ENCODE measurements at places on chromosomes 1 and 21.
A peak's percentile ranks its signal among the peaks of the same experiment; 100 is the strongest.

DNA sequence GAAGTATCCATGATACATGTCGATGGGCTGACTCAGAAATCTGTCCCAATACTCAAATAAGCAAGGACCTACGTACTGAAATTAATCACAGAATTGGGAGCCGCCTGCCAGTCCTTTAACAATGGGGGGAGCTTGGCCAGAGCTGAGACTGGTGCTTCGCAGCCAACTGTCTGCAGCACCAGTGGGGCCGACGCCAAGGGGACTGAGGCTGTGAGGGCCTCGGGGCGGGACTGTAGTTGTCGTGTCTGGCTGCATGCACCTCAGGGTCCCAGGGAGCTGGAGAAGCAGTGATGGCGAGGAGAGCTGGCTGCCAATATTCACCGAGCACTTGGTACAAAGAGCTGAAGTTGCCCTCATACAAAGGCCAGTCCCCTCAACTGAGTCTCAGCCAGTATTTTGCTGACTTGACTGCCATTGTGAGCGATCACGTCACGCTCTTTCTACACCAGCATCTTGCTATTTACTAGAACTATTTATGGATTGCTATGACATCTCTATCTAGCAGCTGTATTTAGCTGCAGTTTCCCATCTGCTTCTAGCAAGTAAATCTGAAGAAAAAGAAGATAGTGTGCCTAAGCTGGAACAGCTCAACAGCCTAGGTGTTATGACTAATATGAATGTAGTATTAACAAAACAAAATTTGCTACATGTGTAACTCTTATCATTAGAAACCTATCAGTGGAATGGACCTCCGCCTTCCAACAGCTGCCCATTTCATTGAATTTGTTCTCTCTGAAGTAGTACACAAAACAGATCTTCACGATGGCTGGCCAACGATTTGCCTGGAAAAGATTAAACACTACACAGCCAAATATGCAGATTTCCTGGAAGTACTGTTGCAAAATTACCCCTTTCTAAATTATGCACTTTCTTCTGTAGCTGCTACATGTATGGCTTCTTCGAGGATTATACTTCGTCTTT is 29.1 kb downstream of the EVI5 start:
- H3K36me3 ChIP-seq: no peaks in the 10 kb centered on the region
- DNase-seq: no peak
- peaks cover 34% of the 10 kb centered on the region for H3K27me3 ChIP-seq
- no peak overlapping the region for H3K27ac ChIP-seq

DNA sequence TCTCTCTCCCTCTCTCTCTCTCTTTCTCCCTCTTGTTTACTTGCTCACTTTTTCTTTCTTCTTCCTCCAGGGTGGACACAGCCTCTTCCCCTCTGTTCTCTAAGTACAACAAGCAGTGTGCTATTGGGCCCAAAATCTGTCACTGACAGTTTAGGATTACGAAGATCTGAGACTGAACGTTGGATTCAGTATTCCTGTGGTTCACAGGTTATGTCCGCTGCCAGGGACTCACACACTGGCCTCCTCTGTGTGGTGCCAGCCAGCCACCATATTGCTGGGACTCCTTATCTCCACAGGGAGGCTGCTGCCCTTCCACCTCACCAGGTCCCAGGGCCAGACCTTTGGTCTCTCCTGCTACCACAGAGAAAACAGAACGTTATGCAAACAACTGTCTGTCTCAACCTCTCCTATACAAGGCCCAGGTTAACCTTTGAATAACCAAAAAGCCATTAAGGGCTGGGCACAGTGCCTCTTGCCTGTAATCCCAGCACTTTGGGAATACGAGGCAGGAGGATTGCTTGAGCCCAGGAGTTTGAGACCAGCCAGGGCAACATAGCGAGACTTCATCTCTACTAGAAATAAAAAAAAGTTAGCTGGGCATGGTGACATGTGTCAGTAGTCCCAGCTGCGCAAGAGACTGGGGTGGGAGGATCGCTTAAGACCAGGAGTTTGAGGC is 171.9 kb upstream of the RAB4A start:
- peaks cover 4% of the 10 kb centered on the region for H3K36me3 ChIP-seq
- peaks cover 2% of the 10 kb centered on the region for H3K4me1 ChIP-seq
- DNase-seq: no peak
- no peaks in the 10 kb centered on the region for H3K27me3 ChIP-seq

GRCh38 chr1:50936321-50936720 is 23.7 kb downstream of the FAF1 start:
- H3K36me3 ChIP-seq: peaks cover 6% of the 10 kb centered on the region
- no peak overlapping the region for H3K4me3 ChIP-seq
- H3K4me1 ChIP-seq: peaks cover 24% of the 10 kb centered on the region
- DNase-seq: no peak

GRCh38 chr1:119347858-119348257 is 20.7 kb upstream of the HAO2 start:
- H3K27me3 ChIP-seq: no peaks in the 10 kb centered on the region
- H3K4me1 ChIP-seq: no peaks in the 10 kb centered on the region
- no peaks in the 10 kb centered on the region for H3K36me3 ChIP-seq
- DNase-seq: no peak

GRCh38 chr1:148309940-148310500 is 157.9 kb upstream of the NBPF11 start:
- no peak overlapping the region for H3K27ac ChIP-seq
- H3K27me3 ChIP-seq: peaks cover 63% of the 10 kb centered on the region
- DNase-seq: no peak
- H3K4me3 ChIP-seq: no peak overlapping the region

GRCh38 chr1:178434899-178435435 is 61.8 kb downstream of the CLEC20A start:
- H3K27ac ChIP-seq: no peak overlapping the region
- no peaks in the 10 kb centered on the region for H3K27me3 ChIP-seq
- H3K4me3 ChIP-seq: no peak overlapping the region
- DNase-seq: no peak
- H3K4me1 ChIP-seq: no peaks in the 10 kb centered on the region

- no peaks in the 10 kb centered on the region for H3K27me3 ChIP-seq
- DNase-seq: no peak
- H3K4me3 ChIP-seq: no peak overlapping the region
- no peaks in the 10 kb centered on the region for H3K36me3 ChIP-seq
- peak overlapping the region; percentile 58 for H3K27ac ChIP-seq
These were observed 195.2 kb downstream of the TOMM20 start for GRCh38 chr1:234933475-234933874.

DNA sequence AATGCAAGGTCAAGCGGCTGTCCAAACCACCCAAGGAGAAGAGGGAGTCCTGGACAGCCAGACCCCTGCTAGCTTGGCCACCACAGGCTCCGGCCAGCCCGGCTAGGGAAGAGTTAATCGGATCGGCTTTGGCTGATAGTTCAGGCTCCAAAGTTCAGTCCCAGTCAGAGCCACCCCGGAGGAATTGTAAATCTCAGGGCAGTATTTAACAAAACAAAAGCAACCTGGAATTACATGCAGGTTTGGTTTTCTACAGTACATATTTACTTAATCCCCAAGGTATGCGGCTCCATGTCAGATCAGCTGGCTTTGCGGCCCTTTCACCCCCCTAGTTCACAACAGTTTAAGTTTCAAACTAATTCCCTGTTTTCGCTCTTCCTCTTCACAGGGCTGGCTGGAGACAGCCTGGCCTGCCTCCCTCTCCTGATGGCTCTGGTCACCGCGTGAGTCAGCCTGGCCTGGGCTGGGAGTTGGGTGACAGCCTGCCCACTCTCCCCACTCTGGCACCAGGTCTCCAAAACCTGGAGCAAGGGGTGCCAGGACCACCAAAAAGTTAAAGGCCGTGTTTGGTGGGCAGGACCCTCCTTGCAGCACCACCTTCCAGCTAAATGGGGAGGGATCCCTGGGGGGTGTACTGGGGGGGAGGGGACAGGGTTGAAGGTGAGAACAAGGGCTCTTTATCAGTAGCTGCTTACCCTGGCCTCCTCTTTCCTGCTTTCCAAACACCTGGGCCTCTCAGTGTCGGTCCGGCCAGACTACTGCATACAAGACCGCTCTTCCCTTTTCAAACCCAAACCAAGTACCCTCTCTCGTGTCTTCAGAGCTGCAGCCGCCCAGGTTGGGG is 1.9 kb downstream of the DHRS3 start:
- peak overlapping the region; percentile 98 for H3K27ac ChIP-seq
- DNase-seq: no peak
- H3K36me3 ChIP-seq: peaks cover 40% of the 10 kb centered on the region
- peak overlapping the region; percentile 98 for H3K4me3 ChIP-seq
- peaks cover 72% of the 10 kb centered on the region for H3K4me1 ChIP-seq

DNA sequence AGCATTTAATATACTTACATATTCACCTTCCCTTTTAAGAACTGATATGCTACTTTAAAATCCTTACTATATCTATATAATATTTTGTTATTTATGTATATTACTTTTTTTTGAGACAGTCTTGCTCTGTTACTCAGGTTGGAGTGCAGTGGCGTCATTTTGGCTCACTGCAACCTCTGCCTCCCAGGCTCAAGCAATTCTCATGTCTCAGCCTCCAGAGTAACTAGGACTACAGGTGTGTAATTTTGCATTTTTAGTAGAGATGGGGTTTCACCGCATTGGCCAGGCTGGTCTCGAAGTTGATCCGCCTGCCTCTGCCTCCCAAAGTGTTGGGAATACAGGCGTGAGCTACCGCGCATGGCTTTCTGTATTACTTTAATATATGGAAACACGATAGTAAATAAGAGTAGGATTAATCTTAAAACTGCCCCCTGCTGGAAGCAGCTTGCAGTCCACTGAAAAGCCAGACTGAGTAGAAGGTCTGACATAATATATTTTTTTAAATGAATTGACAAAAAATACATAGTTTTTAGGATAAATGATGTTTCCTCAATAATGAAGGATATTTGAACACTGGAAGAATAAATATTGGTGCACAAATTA is 24.4 kb downstream of the RCAN3 start:
- peak; percentile 42 for DNase-seq
- peaks cover 20% of the 10 kb centered on the region for H3K36me3 ChIP-seq
- no peak overlapping the region for H3K4me3 ChIP-seq
- no peak overlapping the region for H3K27ac ChIP-seq
- no peaks in the 10 kb centered on the region for H3K27me3 ChIP-seq
- peaks cover 13% of the 10 kb centered on the region for H3K4me1 ChIP-seq

DNA sequence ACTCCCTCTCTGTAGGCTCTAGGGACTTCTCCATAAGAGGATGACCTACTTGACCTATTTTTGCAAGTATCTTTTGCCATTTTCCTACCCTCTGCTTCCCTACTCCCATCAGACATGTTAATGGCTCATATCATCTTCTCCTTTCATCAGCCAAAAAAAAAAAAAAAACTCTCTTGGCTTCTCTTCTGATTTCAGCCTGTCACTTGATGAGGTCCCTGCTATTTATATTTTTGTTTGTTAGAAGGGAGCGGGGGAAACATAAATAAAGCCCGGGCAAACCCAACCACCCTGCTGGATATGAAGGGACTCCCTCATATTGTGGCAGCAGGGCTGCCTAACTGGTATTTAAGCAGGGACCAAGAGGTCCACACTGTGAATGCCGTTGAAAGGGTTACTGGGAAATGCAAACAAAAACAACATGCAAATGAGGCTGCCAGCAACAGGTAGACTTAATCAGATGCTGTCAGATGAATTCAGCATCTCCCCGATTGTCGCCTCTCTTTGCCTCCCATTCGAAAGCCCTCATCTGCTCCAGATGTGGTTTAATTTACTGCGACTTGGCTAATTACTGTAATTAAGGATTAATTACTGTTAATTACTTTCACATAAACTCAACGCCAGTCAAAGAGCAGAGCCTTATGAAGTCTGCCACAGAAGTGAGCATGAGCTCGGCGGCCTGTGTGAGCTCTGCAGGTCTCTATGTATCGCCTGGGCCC is 172.3 kb downstream of the PBX1 start:
- no peaks in the 10 kb centered on the region for H3K36me3 ChIP-seq
- DNase-seq: no peak
- no peaks in the 10 kb centered on the region for H3K4me1 ChIP-seq
- no peak overlapping the region for H3K4me3 ChIP-seq
- H3K27ac ChIP-seq: no peak overlapping the region

Data from effector memory CD8-positive, alpha-beta T cell (primary cell).